ENCODE measurements at places on chromosomes 12 and 14. TPM values are rescaled to one million over a fixed set of nuclear protein-coding genes. Genes with fewer than 3 reads are reported as not detected.

GRCh38 chr12:43325786-43326185 is 226.2 kb downstream of the ADAMTS20 start:
- DNase-seq, result no peak

DNA sequence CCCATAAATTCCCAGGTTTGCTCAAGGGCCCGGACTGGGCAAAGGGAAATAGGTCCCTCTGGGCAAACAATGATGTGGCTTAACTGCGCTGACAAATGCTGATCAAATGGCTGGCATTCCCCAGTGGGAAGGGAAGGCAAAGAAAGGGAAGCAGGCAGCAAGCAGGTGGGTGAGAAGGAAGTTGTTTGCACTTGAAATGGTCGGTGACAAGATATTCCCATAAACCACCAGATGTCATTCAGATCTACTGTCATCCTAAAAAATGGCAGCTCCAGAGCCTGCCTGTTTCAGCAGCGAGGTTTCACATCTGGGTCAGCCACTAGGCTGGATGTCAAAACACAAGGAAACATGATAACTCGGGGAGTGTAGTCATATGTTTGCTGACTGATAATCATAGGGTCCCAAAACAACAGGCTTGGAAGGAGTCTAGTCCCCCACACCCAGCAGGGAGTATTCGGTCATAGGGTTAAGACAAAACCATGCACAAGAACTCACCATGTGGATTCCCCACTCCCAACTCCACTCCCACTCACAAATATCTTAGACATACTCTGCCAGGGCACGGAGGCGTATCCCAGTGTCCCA is 37.9 kb upstream of the MDM1 start:
- DNase-seq, result no peak

GRCh38 chr12:2336409-2336829 is 283.6 kb downstream of the CACNA1C start:
- no peak for DNase-seq

GRCh38 chr14:31118892-31119291 is 88.7 kb downstream of the HECTD1 start:
- DNase-seq, result no peak

GRCh38 chr14:93566065-93566693 is 135.4 kb downstream of the UNC79 start:
- no peak for DNase-seq

The KIF5A gene
- 0.60 TPM for total RNA-seq

- no peak for DNase-seq
These were observed 80.8 kb upstream of the CMKLR1 start for GRCh38 chr12:108419949-108420348.

The NRIP2 gene
- not detected for total RNA-seq

GRCh38 chr12:47025798-47026197 is 53.6 kb upstream of the PCED1B start:
- no peak for DNase-seq

DNA sequence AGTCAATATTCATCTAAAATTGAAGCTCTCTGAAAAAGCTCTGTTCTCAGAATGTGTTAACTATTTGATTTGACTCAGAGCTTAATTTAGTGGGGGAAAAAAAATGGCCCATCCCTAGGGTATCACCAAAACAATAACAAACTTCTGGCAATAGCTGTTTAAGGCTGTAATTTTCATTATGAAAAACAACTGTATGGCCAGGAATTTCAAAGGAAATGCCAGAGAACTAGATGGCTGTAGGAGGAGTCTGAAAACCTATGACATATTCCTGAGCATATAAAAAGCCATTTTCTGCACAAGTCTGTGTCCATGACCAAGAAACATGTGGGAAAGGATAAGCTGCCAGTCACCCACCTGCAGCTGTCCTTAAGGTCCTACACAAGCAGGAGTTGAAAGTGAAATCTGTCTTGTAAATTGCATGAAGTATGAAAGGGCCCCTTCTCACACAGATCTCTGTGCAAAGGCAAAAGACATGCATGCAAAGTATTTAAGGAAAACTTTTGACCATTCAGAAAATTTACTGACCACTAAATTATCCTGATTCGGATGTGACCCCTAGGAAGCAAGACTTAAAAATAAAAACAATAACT is 299.1 kb downstream of the BTG1 start:
- no peak for DNase-seq

DNA sequence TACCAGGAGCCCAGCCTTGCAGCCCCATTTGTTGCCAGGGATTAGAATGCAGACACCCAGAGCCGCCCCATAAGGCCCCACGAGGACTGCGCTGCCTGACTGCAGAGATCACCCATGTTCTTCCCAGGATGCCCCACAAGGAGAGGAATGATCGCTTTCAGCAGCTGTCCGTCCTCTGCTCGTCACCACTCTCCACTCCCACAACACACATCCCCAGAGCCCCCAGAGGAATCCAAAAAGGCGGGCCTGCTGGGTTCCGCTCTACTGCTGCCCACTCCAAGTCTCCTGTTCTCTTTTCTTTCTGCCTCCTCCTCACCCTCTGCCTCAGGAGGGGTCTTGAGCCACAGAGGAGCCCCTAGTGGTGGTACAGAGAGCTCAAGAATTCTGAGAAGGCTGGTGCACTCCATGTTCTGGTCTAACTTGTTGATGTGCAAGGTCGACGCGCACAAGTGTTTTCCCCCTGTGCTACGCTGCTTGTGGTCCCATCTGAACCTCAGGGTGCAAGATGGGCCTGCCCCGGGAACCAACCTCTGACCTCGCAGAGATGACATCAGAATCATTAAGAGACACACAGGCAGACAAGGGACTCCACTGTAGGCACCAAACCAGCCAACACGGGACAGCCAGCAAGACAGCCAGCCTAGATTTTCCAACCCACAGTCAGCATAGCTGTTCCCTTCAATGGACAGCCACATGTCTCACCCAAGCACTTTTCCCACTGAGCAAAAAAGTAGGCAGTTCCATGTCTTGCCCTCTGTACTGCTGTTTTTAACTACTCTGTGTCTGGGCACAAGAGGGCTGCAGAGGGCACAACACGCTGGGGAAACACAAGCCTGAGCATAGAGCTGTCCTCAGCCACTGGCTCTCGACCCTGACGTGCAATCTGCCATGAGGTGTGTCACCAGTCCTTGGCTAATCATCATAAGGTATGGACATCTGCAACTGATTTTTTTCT is 29.9 kb downstream of the PXN start:
- DNase-seq, result peak; percentile 37

GRCh38 chr12:126704609-126705008 is 1562.4 kb upstream of the TMEM132C start:
- no peak for DNase-seq

DNA sequence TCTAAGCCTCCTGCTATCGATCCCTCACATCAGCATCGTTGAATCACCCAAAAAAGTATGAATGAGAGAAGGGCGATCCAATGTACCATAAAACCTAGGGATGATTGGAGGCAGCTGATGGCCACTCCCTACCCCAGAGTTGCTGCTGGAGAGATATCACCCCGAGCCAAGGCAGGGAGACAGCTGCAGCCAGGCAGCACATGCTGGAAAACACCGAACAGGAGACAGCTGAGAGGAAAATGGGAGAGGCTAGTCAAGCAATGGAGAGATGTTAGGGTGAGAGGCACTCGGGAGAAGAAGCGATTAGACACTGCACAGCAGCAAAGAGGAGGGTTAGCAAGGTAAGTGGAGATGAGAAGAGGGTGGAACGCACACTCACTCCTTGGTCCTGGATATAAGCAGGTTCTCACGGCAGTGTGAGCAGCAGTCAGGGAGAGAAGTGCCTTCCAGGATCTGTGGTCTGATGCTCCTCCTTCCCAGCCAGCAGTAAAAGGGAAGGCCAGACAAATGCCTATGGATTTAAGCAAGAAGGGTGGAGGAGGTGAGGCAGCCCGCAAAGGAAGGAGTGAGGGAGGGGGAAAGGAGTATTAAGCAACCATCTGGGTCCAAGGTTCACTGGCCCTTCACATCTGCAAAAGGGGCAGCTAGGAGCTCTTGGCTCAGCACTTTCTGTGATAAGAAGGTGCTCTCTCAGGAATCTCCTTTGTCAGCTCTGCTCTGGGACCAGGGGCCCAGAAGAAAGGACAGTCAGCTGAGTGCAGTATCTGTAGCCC is at the start of gene SLC7A7:
Gene SLC7A7, minus strand, starts transcription at position 495 of the 773 bp plus-strand sequence. CDS start 2,037 bp downstream, outside the sequence.
- no peak for DNase-seq

The DLK1 gene
- total RNA-seq, result not detected

The LBHD2 gene
- not detected for total RNA-seq

- DNase-seq, result no peak
These were observed 21.8 kb downstream of the VDR start for GRCh38 chr12:47882781-47883546.

DNA sequence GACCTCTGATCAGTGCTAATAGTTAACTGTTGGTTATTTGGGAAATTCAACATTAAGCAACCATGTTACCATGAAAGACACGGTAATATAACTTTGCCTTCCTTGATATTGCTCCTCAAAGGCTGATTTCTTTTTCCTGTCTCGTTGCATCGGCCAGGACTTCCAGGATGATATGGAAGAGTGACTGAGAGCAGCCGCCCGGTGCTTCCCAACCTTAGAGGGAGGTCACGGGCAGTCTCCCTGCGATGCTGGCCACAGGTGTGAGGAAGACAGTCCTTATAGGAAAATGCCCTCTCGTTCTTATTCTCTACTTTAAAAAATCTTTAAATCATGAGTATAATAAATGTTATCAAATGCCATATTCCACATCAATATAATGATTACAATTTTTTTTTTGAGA is 33.1 kb upstream of the GPR132 start:
- no peak for DNase-seq

The CLBA1 gene
- total RNA-seq, result 0.84 TPM
